NCI-H524 (cell line): ENCODE measurements at places on chromosomes 7 and 10.
A peak's percentile ranks its signal among the peaks of the same experiment; 100 is the strongest.

DNA sequence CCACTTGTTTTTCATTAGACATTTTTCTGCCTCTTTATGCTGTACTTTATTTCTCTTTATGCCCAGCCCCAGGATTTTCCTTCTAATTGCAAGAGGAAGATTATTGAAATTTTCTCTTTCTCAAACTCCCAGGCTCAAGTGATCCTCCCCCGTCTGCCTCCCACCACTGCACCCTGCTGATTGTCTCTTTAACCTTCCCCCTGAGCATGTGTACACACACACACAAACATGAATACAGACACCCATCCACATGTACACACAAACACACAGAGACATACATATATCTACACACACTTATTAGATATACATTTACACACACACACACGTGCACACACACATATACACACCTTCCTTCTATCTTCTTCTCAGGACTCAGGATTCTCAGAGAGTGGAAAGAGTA, 37.3 kb upstream of the MAP3K8 start:
- no peak for DNase-seq

DNA sequence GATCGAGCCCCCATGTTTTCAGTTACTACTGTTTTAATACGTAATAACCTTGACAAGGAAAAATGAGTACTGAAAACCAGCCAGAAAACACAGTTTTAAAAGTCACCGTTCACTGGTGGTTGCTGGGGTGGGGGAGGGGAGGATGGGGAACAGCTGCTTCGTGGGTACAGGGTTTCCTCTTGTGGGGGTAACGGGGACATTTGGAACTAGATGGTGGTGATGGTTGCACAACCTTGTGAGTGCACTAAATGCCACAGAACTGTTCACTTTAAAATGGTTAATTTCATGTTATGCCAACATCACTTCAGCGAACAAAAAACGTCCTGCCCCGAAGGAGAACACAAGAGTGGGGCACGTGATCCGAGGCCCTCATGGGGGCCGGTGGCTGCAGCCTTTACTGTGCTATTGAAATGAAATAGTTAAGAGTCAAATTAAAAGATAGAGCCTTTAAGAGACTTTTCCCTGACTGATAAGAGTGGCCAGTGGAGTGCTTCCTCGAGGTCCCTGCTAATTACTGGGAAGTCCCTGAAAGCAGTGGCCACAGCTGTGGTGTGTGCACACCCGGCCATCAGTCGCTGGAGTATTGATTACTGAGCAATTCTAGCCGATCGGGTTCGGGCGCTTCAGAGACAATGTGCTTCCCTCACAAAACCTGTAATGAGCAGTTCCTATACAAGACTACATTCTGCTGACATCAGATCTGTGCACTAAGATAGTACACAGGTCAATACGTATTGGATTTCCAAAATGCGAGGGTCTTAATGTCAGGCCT, 80.3 kb downstream of the EBF3 start:
- DNase-seq: no peak

- DNase-seq: no peak
Observed at GRCh38 chr7:148729984-148730733, 31.5 kb downstream of the CUL1 start.

GRCh38 chr10:118500477-118501104, 94.9 kb downstream of the PRLHR start:
- DNase-seq: no peak

DNA sequence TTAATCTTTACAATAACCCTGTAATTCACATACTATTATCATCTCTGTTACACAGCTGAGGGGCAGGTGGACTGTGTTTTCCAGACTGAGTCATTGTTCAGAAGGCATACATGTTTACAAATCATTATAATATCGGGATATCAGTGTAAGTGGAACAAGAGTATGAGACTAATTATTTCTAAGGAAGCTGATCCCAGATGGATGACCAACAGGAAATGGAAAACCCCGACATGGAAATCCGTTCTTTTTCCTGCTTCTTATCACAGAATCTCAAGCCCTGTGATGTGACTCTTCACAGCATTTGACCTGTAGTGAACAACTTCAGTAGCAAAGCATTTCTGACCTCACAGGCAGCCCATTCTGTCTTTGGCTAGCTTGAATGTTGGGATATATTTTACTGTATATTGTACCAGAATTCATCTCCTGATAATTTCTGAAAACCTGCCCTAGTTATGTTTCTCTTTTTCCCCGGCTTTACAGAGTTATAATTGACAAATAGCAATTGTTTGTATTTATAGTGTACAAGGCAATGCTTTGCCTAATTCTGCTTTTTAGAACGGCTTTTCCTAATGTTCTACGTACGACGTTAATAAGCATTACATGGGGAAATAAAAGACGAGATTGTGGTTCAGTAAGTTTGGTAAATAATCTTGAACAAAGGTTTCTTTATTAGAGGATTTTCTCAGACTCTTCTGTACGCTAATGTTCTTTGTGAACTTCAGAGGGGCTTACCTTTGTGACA, 78.6 kb upstream of the SYPL1 start:
- no peak for DNase-seq

- DNase-seq: peak; percentile 46
Observed at GRCh38 chr10:97713826-97714400, 383 bp downstream of the MARVELD1 start.

GRCh38 chr10:14592026-14592425, 182.7 kb downstream of the FAM107B start:
- DNase-seq: no peak

- no peak for DNase-seq
Observed at GRCh38 chr10:127836966-127837365, 55.8 kb downstream of the CLRN3 start.

GRCh38 chr7:6015917-6016652, 7.0 kb downstream of the AIMP2 start:
- DNase-seq: no peak

DNA sequence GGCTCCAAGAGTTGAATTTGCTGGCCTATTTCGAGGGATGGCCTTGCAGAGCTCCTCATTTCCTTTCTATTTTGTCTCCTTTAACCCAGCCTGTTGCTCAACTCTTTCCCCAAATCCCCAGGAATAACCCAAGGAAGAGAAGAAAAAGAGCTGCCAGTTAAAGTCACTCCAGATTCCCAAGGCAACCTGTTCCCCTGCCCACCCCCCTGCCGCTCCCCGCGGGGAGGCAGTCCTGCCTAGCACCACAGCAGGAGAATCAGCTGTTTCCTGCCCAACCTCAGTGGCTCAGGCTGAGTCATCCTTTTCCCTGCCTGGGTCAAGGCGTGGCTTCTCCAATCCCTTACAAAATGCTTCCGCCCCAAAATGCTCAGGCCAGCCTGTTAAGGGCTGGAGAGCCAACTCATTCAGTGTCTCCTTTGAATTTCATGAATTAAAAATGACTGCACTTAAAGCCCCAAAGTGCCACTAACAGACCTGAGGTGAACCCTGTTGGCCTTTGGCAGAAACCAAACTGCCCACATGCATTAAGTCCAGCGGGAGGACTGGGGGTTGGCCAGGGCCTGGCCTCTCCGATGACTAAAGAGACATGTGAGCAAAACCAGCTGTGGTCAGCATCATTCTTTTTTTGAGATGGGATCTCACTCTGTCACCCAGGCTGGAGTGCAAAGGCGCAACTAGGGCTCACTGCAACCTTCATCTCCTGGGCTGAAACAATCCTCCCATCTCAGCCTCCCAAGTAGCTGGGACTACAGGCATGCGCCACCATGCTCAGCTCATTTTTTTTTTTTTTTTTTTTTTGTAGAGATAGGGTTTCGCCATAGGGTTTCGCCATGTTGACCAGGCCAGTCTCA, 83.2 kb upstream of the KIF5B start:
- no peak for DNase-seq

- no peak for DNase-seq
Observed at GRCh38 chr7:32390210-32390609, 100.0 kb downstream of the LSM5 start.

GRCh38 chr7:136890399-136890798, 21.9 kb downstream of the CHRM2 start:
- DNase-seq: no peak

- DNase-seq: no peak
Observed at GRCh38 chr7:37961251-37961650, 40.8 kb downstream of the EPDR1 start.

DNA sequence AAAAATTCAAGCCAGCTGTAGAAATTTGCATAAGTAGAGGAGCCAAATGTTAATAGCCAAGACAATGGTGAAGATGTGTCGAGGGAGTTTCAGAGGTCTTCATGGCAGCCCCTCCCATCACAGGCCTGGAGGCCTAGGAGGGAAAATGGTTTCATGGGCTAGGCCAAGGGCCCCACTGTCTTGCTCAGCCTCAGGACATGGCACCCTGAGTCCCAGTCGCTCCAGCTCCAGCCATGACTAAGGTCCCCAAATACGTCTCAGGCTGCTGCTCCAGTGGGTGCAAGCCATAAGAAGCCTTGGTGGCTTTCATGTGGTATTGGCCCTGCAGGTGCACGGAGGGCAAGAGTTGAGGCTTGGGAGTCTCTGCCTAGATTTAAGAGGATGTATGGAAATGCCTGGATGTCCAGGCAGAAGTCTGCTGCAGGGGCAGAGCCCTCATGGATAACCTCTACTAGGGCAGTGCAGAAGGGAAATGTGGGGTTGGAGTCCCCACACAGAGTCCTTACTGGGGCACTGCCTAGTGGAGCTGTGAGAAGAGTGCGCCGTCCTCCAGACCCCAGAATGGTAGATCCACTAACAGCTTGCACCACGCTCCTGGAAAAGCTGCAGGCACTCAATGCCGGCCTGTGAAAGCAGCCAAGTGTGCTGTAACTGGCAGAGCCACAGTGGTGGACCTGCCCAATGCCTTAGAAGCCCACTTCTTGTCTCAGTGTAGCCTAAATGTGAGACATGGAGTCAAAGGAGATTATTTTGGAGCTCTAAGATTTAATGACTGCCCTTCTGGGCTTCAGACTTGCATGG, 19.2 kb downstream of the TBATA start:
- no peak for DNase-seq

GRCh38 chr10:127154831-127155620, 41.4 kb downstream of the INSYN2A start:
- no peak for DNase-seq

DNA sequence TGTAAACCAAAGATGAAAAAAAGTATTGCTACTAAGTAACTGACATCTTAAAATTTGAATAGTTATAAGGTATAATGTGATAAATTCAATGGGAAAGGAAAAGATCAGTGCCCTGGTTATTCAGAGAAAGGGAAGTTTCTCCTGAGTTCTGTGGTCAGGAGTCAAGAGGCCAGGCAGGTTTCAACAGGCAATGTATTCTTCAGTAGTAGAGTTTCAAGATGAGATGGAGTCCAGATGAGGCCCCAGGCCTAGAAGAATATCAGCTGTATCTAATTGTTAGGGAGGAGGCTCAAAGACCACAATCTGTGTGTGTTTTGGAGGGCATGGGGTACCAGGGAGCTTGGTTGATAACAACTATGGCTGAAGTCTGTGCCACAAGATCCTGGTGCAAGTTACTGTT, 101.4 kb upstream of the DLX6 start:
- no peak for DNase-seq

DNA sequence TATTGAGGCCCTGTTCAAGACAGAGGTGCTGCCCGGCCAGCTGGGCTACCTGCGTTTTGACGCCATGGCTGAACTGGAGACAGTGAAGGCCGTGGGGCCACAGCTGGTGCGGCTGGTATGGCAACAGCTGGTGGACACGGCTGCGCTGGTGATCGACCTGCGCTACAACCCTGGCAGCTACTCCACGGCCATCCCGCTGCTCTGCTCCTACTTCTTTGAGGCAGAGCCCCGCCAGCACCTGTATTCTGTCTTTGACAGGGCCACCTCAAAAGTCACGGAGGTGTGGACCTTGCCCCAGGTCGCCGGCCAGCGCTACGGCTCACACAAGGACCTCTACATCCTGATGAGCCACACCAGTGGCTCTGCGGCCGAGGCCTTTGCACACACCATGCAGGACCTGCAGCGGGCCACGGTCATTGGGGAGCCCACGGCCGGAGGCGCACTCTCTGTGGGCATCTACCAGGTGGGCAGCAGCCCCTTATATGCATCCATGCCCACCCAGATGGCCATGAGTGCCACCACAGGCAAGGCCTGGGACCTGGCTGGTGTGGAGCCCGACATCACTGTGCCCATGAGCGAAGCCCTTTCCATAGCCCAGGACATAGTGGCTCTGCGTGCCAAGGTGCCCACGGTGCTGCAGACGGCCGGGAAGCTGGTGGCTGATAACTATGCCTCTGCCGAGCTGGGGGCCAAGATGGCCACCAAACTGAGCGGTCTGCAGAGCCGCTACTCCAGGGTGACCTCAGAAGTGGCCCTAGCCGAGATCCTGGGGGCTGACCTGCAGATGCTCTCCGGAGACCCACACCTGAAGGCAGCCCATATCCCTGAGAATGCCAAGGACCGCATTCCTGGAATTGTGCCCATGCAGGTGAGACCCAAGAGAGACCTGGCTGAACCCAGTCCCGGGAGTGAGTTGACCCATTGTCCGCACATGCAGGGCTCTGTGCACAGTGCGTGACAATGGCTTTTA, 2.8 kb downstream of the RBP3 start:
- DNase-seq: no peak

DNA sequence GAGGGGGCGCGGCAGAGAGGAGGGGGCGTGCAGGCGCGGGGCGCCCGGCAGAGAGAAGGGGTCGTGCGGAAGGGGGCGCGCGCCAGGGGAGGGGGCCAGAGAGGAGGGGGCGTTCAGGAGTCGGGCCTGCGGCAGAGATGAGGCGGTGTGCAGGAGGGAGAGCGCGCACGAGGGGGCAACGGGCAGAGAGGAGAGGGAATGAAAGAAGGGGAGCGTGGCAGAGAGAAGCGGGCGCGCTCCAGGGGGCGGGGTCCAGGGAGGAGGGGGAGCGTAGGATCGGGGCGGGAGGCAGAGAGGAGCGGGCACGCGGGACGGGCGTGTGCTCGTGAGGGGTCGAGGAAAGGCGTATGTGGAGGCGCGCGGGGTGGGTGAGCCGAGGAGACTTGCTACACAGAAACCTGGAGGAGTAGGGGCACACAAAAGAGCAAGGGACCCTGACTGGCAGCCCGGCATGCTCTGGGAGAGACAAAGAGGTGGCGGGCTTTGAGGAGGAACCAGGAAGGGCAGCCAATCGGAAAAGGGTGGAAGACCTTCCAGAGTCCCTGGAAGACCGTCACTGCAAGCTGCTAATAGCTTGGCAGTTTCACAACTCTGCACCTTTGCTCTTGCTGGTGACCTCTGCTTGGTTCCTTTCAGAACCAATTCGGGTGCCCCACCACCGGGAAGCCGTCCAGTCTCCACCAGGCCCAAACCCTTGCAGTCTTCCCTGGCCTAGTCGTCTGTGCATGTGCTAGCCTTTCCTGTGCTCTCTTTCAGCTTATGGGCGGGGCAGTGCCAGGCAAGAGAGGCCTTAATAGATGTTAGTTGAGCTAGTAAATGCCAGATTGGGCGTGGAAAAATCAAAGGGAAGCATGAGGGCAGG, 639 bp downstream of the DYDC2 start:
- peak; percentile 33 for DNase-seq

DNA sequence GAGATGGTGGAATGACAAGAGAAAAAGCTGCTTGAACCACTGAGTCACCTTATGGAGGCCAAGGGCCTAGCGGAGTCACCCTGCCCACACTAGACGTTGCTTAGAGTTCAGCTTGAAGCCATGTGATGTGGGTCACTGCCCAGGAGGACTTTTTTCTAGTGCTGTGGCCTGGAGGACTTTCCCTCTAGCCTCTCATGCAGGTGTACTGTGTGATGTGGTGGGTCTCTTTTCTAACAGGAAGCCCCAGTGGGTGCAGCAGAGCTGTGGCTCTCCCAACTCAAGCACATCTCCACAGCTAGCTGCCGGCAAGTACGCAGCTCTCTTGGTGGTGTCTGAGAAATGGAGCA, 13.6 kb downstream of the POR start:
- no peak for DNase-seq
